ENCODE measurements at places on chromosomes 16 and 17.

DNA sequence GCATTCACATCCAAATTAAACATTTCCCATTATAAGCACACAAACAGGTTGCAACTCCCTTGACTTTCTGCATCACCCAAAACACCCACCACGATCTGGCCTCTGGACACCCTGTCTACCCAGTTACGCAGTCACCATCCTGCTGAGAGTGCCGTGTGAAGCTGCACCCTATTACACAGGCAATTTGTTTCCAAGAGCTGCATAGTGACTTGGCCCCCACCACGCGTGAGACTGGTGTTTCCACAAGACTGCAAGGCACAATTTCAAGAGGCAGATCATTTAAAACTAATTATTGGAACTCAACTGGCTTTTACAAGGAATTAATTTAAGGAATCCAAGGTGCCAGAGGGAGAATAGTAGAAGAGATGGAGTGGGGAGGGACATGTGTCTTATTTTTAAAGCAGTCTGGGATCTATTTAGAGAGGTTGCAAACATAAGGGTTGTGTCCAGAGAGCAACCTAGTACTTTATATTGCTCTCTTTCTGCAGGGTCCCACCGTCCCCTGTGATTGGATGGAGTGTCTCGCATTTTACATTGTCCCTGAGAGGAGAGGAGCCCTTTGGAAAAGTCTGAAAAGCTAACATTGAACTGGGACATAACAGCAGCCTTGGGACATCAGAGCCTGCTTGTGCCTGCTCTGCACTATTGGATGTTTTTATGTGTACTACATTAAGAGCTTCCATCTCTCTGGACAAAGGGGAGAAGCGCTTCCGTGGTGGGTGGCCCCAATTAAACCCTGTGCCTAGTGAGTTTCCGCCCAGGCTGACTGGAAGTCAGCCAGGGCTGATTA is 8.7 kb upstream of the ADAMTS18 start:
- no peak for DNase-seq

DNA sequence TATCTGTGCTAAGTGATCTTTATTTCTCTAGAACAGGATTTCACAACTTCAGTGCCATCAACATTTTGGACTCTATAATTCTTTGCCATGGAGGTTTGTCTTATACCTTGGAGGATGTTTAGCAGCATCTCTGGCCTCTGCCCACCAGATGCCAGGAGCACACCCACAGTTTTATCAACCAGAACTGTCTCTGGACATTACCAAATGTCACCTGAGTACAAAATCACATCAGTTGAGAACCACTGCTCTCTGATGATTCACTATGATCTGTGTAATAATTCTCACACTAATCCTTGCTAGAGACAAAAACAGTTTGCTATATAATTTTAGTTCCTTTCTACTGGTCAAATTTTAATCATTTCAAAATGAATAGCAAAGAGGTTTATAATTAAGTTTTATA is 102.8 kb upstream of the AMZ2 start:
- DNase-seq, result no peak

DNA sequence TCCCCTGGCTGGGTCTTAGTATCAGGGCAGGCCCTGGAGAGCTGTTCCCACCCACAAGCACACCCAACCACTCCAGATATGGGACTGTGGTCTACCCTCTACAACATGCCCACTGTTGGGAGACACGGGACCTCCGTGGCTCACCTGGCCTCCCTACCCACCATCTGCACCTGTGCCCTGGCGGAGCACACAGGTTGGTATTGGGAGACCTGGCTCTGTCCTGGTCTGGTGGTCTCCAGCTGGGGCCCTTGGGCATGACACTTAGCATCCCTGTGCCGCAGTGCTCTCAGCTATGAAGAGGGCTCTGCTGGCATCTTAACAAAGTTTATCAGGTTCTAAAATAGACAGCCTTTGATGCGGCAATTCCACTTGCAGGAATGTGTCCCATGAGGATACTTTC is 5.8 kb downstream of the C16orf95 start:
- DNase-seq, result no peak

- DNase-seq, result peak; percentile 57
These were observed 101.5 kb upstream of the SMIM36 start for GRCh38 chr17:55612691-55613141.

DNA sequence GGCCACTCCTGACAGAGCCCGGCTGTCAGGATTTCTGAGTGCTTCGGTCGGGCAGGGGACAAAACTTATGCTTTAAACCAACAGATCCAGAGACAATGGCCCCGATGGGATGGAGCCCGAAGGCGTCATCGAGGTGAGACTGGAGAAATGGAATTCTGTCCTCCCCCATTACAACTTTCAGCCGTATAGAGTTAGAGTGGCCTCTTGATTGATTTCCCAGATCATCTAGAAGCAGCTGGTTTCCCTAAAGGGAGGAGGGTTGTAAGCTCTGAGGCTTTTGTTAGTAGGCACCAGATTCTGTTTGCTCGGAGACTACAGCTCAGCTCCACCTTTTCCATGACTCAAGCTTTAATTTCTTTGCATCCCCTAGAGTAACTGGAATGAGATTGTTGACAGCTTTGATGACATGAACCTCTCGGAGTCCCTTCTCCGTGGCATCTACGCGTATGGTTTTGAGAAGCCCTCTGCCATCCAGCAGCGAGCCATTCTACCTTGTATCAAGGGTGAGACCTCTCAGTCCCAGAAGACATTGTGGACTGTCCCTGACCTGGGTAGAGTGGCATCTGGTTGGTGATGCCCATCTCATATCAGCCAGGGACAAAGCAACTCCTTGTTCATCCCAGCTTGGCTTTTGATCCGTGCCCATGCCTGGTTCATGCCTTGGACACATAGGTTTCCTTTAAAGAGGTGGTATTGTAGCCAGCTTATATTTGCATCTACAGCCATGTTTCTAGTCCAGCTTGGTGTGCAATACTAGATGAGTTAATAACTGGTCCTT is 5.1 kb upstream of the CD68 start:
- DNase-seq, result no peak

GRCh38 chr17:64491034-64491860 is 5.6 kb downstream of the POLG2 start:
- no peak for DNase-seq

All from AG09319 (cell line).